ENCODE measurements at places on chromosomes 11 and 22. TPM values are rescaled to one million over a fixed set of nuclear protein-coding genes. Genes with fewer than 3 reads are reported as not detected.

GRCh38 chr22:42320443-42321416 is 50.3 kb upstream of the TCF20 start:
- peaks cover 42% of the 10 kb centered on the region for H3K4me1 ChIP-seq
- no peak overlapping the region for H3K27ac ChIP-seq
- H3K4me3 ChIP-seq, result no peak overlapping the region
- no peak for DNase-seq
- no peaks in the 10 kb centered on the region for H3K27me3 ChIP-seq

DNA sequence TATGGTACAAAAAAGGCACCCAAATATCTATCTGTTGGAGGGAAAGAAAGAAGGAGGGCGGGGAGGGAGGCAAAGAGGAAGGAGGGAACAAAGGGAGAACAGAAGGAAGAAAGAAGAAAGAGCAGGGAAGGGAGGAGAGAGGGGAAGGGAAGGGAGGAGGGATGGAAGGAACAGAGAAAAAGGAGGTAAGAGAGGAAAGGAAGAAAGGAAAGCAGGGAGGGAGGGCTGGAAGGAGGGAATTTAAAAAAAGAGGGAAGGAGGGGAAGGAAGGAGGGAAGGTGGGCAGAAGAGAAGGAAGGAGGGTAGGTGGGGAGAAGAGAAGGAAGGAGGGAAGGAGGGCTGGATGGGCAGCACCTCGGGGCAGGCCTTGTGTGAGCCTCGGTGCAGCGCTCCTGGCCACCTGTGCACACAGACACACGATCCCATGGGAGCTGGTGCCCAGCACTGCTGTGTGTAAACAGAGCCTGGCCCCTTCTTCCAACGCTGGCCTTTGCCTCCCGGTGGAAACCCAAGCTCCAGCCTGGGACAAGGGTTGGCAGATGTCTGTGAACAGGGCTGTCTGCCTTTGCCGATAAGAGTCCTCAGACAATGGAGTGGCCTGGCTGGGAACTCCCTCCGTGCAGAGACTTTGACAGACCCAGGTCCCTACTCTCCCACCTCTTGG is 23.2 kb downstream of the SMIM38 start:
- H3K36me3 ChIP-seq, result no peaks in the 10 kb centered on the region
- no peak for DNase-seq
- H3K4me3 ChIP-seq, result no peak overlapping the region
- H3K4me1 ChIP-seq, result no peaks in the 10 kb centered on the region
- H3K27ac ChIP-seq, result no peak overlapping the region
- H3K27me3 ChIP-seq, result no peaks in the 10 kb centered on the region

DNA sequence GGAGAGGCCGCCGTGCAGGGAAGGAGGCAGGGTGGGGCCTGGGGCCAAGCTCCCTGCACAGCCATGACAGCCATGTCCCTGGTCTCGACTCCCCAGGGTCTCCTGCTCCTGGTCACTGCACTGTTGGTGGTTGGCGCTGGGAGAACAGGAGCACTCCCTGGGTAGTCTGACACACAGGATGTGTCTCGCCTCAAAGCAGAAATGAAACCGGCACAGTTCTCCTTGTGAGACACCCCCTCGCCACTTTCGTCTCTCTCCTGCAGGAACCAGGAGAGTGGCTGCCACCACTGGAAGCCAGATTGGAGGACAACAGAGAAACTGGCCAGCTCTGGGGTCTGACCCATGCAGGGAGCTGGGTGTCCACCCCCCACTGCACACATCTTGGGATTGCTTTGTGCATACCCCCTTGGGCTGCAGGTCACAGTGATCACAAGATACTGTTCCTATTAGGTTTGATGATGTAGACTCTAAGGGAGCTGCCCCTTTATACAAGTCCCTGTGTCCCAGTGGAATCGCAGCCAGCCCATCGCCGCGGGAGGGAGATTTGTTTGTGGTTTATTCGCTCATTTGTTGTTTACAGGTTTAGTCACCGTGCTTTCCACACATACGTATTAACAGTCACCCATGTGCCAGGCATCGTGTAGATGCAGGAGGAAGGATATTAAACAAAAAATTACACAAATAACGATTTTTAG is 27.0 kb upstream of the YWHAH start:
- H3K27me3 ChIP-seq, result no peaks in the 10 kb centered on the region
- DNase-seq, result peak; percentile 8
- H3K27ac ChIP-seq, result peak overlapping the region; percentile 74
- peaks cover 3% of the 10 kb centered on the region for H3K4me1 ChIP-seq
- no peaks in the 10 kb centered on the region for H3K36me3 ChIP-seq
- H3K4me3 ChIP-seq, result no peak overlapping the region

DNA sequence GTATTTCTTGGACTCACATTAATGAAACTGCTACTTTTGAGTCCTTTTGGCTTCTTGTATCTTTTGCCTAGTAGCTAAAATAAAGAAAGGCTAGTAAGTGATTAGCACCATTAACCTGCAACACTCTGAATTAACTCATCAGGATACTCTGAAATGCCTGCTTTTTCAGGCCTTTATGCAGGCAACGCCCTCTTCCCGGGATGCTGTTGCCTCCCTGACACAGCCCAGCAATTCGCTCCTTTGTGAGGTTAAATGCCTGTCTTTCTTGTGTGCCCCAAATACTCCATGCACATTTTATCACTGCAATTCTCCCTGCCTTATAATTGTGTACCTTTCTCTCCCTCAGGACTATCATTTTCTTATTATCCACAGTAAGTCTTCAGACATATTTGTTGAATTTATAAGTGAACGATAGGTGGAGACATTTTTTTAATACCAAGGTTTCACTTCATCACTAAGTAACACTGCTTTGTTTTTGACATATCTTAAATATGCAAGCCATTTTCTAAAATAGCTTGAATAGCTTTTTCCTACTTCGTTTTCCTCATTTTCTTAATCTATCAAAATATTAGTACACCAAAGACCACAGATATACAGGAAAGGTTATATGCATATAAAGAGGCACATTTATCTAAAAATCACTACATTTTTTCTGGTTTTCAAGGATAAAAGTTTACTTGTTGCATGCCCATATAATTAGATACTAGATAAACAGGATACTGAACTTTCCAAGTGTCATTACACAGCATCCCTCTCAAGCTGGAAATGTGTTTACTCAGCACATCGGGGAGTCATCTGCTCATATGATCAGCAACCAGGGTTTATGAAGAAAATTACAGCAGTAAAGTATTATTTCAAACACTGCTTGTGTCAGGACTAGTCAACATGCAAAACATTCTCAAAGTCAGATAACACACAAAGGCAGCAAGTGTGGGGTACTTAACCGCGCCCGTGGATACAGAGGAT is 48.5 kb upstream of the DDI1 start:
- no peaks in the 10 kb centered on the region for H3K4me1 ChIP-seq
- DNase-seq, result no peak
- H3K27me3 ChIP-seq, result no peaks in the 10 kb centered on the region
- H3K4me3 ChIP-seq, result no peak overlapping the region
- H3K36me3 ChIP-seq, result no peaks in the 10 kb centered on the region

- H3K27me3 ChIP-seq, result no peaks in the 10 kb centered on the region
- no peaks in the 10 kb centered on the region for H3K36me3 ChIP-seq
- no peak for DNase-seq
- H3K4me1 ChIP-seq, result peaks cover 14% of the 10 kb centered on the region
- H3K4me3 ChIP-seq, result no peak overlapping the region
These were observed 27.1 kb downstream of the CTNND1 start for GRCh38 chr11:57788703-57789088.

GRCh38 chr22:32528316-32528715 is 53.7 kb downstream of the FBXO7 start:
- no peak for DNase-seq
- peaks cover 3% of the 10 kb centered on the region for H3K27me3 ChIP-seq
- no peaks in the 10 kb centered on the region for H3K36me3 ChIP-seq

DNA sequence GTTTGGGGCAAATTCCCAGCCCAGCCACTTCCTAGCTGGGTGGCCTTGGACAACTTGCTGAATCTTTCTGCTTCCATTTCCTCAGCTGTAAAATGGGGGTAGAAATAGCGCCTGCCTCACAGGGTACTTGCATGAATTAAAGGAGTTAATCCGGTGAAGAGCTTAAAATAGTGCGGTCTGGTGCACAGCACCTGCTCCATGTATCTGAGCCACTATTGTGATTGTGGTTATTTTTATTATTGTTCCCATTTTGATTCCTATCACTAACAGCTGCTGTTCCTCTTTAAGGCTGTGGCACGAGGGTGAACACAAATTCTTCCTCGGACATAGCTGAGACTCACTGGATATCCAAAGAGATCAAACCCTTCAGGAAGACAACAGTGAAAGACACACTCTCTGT is 46.9 kb upstream of the TP53I11 start:
- H3K27ac ChIP-seq, result no peak overlapping the region
- no peaks in the 10 kb centered on the region for H3K27me3 ChIP-seq
- no peak overlapping the region for H3K4me3 ChIP-seq
- no peak for DNase-seq

GRCh38 chr22:33597274-33597985 is 322.8 kb downstream of the LARGE1 start:
- H3K27ac ChIP-seq, result no peak overlapping the region
- H3K4me3 ChIP-seq, result no peak overlapping the region
- no peaks in the 10 kb centered on the region for H3K4me1 ChIP-seq
- H3K36me3 ChIP-seq, result peaks cover 2% of the 10 kb centered on the region
- no peaks in the 10 kb centered on the region for H3K27me3 ChIP-seq

DNA sequence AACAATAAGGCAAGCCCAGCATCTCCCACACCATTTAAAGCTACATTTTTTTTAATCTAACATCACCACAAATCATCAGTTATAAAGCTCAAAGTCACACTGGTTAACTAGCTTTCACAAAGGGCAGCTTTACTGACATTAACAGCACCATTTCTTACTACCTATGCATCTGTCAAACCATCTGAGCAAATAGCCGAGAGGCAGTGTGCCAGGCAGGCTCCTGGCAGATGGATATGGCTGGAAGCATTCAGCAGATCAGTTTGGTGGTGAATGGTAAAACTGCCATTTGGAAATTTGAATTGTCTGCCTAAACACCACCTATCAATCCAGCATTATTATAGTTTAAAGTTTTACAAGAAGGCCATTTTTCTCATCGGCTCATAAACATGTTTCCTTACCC is 131.2 kb downstream of the TTC28 start:
- no peak overlapping the region for H3K27ac ChIP-seq
- no peak overlapping the region for H3K4me3 ChIP-seq
- no peaks in the 10 kb centered on the region for H3K36me3 ChIP-seq
- DNase-seq, result no peak
- H3K4me1 ChIP-seq, result no peaks in the 10 kb centered on the region
- peaks cover 4% of the 10 kb centered on the region for H3K27me3 ChIP-seq

DNA sequence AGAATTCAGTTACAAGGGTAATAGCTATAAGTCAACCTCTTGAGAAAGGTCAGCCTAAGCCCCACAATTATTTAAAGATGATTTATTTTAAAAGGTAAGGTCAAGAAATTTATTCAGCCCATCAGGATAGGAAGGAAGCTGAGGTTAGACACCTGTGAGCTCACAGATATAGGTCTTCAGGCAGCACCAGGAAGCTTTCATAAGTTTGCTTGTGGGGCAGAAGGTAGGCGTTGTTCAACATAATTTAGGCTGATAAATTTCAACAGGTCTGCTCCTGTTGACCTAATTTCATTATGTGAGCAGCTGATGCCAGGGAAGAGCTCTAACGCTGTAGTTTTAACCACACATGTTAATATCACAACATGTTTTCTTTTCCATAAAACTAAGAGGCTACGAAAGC is 118.1 kb upstream of the APOA1 start:
- no peak overlapping the region for H3K27ac ChIP-seq
- H3K4me1 ChIP-seq, result peaks cover 19% of the 10 kb centered on the region
- no peaks in the 10 kb centered on the region for H3K27me3 ChIP-seq
- H3K4me3 ChIP-seq, result no peak overlapping the region

DNA sequence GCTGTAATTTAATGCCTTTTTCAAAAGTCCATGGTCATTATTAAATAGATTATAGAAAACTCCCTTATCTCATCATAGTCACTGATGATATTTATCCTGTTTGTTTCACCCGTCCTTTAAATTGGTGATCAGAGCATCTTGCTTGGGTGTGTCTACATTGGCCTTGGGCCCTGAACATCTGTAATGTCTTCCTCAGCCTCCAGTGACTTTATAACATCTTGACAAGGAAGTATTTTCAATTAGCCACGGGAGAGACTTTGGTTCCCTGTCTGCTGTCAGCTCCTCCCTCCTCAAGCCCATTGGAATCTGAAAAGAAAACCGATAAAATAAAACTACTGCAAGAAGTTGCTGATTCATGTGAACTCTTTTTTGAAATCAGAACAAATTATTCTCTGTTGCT is 116.9 kb upstream of the TTC12 start:
- H3K27me3 ChIP-seq, result peaks cover 10% of the 10 kb centered on the region
- H3K4me3 ChIP-seq, result no peak overlapping the region
- no peak for DNase-seq
- no peaks in the 10 kb centered on the region for H3K4me1 ChIP-seq
- H3K36me3 ChIP-seq, result no peaks in the 10 kb centered on the region

GRCh38 chr22:28810821-28811491 is 10.6 kb upstream of the XBP1 start:
- peak; percentile 66 for DNase-seq
- H3K27ac ChIP-seq, result peak overlapping the region; percentile 89
- no peaks in the 10 kb centered on the region for H3K27me3 ChIP-seq
- peaks cover 87% of the 10 kb centered on the region for H3K4me1 ChIP-seq
- H3K36me3 ChIP-seq, result peaks cover 19% of the 10 kb centered on the region

GRCh38 chr11:118641397-118642019 is 34.1 kb downstream of the PHLDB1 start:
- H3K4me3 ChIP-seq, result no peak overlapping the region
- H3K36me3 ChIP-seq, result no peaks in the 10 kb centered on the region
- H3K27me3 ChIP-seq, result no peaks in the 10 kb centered on the region
- peaks cover 4% of the 10 kb centered on the region for H3K4me1 ChIP-seq
- no peak overlapping the region for H3K27ac ChIP-seq

- H3K36me3 ChIP-seq, result no peaks in the 10 kb centered on the region
- H3K4me1 ChIP-seq, result peaks cover 50% of the 10 kb centered on the region
- H3K27me3 ChIP-seq, result no peaks in the 10 kb centered on the region
- DNase-seq, result no peak
- no peak overlapping the region for H3K4me3 ChIP-seq
These were observed 117.4 kb downstream of the SGSM3 start for GRCh38 chr22:40487663-40488249.

DNA sequence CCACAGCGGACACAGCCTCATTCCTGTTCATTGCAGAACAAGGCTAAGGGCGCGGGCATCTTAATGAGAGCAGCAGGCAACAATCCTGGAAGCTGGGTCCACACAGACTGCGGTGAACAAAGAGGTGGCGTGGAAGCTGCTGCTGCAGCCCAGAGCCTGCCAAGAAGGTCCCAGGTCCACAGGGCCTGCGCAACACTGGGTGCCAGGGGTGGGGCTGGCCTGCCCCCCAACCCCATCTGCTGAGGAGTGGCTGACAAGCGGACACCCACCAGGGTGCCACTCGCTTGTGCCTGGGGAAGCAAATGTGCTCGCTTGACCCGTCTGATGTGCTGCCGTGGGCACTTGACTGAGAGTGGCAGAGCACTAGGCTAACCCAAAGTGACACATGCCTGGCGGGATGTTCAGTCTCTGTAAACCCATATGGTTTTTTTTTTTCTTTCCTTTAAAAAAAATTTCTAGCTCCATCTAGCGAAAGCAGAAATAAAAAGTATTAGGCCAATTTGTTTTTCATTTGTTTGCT is 83.2 kb upstream of the PITPNB start:
- no peaks in the 10 kb centered on the region for H3K27me3 ChIP-seq
- H3K4me3 ChIP-seq, result no peak overlapping the region
- no peak for DNase-seq

- H3K27ac ChIP-seq, result no peak overlapping the region
- no peaks in the 10 kb centered on the region for H3K36me3 ChIP-seq
- H3K4me3 ChIP-seq, result no peak overlapping the region
- DNase-seq, result no peak
- H3K27me3 ChIP-seq, result peaks cover 35% of the 10 kb centered on the region
These were observed 47.4 kb downstream of the ARHGEF12 start for GRCh38 chr11:120383518-120384155.

TMA7B gene
- 14.2 TPM for total RNA-seq

HOATZ gene
- not detected for total RNA-seq

SMDT1 gene
- 99.9 TPM for total RNA-seq

DCDC1 gene
- total RNA-seq, result 1.8 TPM

FAM181B gene
- not detected for total RNA-seq

PATE4 gene
- not detected for total RNA-seq

Data from naive thymus-derived CD8-positive, alpha-beta T cell (primary cell).